ENCODE measurements at places on chromosomes 6 and 20.

- DNase-seq: no peak
Observed at GRCh38 chr20:24153101-24154040, 164.8 kb upstream of the GGTLC1 start.

DNA sequence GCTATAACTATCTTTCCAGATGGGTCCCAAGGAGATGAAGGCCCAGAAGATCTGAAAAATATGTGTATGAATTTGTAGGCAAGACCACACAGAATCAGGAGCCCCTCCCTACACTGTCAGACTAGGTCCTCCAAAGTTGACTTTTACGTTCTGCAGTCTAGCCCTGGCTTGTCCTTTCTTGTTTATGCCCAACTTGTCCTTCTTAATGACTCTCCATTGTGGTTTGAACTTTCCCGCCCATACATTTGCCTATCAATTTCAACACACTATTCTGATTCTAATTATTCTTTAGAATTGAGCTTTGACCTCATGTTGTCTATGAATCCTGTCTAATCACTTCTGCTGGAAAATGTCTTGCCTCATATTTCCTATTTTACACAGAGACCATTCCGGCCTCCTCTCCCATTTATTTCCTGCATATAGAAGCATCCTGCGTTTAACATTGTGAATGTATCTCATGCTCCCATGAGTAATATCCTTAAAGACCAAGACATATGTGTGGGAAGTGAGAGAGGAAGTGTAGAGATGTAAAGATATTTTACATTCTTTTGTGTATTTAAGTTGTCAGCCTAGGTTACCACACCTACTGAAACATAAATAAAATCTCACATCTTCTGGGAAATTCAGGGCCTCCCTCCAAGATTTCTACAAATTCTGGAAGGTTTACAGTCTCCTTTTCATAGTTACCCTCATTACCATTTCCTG is 348.3 kb downstream of the BCKDHB start:
- DNase-seq: no peak

- DNase-seq: no peak
Observed at GRCh38 chr6:30689022-30689865, 1.5 kb downstream of the NRM start.

GRCh38 chr20:23867152-23867776 is 12.3 kb downstream of the CST5 start:
- no peak for DNase-seq

DNA sequence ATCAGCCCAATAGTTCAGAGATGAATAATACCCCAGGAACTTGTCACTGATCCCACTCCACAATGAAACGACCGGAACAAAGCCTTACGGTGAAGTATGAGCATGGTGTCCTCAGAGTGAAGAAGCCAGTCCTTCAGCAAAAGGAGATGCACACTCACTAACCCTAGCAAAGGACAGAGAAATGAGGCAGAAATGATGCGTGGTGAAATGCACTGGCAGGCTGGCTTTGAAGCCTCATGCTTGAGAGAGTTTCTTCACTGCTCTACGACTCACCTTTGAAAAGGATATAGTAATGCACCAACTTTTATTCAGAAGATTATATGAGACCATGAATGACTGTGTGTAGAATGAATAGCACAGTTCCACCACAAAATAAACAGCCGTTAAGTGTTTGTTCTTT is 74.8 kb downstream of the PHACTR1 start:
- DNase-seq: no peak

DNA sequence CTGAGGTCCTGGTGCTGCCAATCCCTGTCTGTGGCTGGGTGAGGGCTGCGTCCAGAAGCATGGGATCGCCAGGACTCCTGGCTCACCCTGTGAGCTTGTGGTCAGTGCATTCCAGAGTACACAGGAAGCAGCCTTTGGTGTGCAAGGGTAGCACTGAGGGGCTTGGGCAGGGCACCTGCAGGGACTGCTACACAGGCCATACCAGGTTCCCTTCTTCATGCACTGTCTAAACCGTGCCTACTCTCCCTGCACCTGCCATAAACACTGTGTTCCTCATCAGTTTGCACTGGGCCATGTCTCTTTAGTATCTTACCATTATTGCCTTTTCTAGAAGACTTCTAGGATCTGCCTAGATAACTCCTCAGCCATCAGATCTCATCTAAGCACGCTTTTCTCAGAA is 72.8 kb upstream of the NKX2-2 start:
- no peak for DNase-seq

- DNase-seq: no peak
Observed at GRCh38 chr6:55632953-55633352, 54.0 kb upstream of the HMGCLL1 start.

DNA sequence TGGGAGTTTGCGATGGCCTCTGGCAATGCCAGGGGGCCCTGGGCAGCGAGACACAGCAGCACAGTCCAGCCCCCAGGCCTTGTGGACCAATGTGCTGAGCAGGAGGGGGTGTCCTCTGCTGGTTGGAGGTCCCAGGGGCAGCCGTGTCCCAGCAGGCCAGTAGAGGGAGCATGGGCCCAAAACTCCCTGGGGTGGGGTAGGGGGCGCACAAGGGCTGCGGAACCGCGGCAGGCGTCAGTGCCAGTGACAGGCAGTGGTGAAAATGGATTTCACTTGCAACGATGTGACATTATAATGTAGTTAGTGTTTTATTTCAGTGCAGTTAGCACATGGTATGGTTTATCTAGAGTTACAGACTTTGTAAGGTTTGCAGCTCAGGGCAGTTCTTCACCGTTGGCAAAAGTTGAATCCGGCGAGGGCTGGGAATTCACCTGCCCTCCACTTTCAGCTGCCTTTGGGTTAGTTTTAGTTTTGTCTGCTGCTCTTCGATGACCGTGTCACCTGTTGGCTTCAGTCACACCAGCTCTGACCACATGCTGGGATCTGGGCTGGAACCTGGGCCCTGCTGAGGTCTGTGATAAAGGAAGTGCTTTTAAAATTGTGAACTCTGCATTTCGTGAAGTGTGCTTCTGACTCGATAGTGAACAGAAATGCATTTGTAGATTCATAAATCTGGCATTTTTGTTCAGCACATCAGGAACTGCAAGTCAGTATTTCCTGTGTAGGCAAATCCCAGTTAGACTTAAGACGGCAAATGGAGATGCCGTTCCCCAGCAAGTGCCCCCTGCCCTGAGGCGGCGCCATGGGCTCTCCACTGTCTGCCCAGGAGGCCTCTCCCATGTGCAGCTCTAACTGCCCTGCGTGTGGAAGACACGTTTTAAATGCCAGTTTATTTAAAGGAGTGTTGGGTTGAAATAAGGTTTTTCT is 46.8 kb downstream of the PYGB start:
- DNase-seq: peak; percentile 56

- no peak for DNase-seq
Observed at GRCh38 chr20:32292548-32292947, 15.1 kb downstream of the KIF3B start.

- DNase-seq: no peak
Observed at GRCh38 chr6:1911474-1911873, 301.8 kb downstream of the FOXC1 start.

- no peak for DNase-seq
Observed at GRCh38 chr6:43999628-44000027, 127.6 kb downstream of the MRPL14 start.

DNA sequence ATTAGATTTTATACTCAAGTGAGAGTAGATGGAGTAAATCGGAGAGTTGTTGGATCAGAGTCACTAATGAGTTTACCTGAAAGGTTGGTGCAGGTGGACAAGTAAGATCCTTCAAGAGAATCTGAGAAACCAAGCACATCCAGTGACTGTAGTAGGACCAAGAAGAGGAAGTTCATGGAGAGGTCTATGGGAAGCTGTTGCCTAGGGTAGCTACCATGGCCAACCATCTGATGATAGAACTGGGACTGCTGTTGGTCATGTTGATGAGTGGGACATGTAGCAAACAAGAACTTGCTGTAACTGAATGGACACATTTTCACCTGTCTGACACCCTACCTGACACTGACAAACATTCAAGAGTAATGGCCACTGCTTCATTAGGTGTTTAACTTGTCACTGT is 11.3 kb upstream of the ADGB start:
- no peak for DNase-seq

Data from H54 (cell line).